ENCODE measurements at places on chromosomes 3 and 15.

- H3K4me3 ChIP-seq, result no peak overlapping the region
- no peaks in the 10 kb centered on the region for H3K27me3 ChIP-seq
- H3K36me3 ChIP-seq, result no peaks in the 10 kb centered on the region
- H3K27ac ChIP-seq, result no peak overlapping the region
- no peaks in the 10 kb centered on the region for H3K4me1 ChIP-seq
These were observed 84.7 kb downstream of the FGF12 start for GRCh38 chr3:192642651-192643050.

DNA sequence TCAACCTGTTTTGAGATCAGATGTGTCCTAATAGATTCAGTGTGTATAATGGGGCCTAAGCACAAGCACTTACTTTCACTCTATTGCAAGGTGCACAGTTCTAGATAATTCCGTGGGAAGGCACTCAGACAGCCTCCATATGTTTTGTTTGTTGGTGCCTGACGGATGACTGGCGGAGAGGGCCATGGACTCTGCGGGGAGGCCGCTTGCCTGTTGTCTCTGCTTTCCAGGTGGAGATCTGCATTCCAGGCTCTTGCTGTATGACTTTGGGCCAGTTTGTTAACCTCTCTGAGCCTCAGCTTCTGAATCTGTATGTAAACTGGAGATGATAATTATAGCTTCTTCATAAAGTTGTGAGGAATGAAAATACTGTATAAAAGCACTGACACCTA is 1.5 kb downstream of the IRAK2 start:
- no peaks in the 10 kb centered on the region for H3K27me3 ChIP-seq
- no peak overlapping the region for H3K27ac ChIP-seq
- no peaks in the 10 kb centered on the region for H3K4me1 ChIP-seq
- H3K36me3 ChIP-seq, result no peaks in the 10 kb centered on the region

- H3K4me3 ChIP-seq, result no peak overlapping the region
- peak overlapping the region; percentile 90 for H3K27ac ChIP-seq
- H3K4me1 ChIP-seq, result peaks cover 24% of the 10 kb centered on the region
- H3K27me3 ChIP-seq, result no peaks in the 10 kb centered on the region
- H3K36me3 ChIP-seq, result no peaks in the 10 kb centered on the region
These were observed 81.4 kb downstream of the TM4SF4 start for GRCh38 chr3:149555927-149556326.

- no peak within 1 kb of the TSS for H3K27ac ChIP-seq
- H3K4me1 ChIP-seq, result peaks cover 13% of the 10 kb centered on the region
- peak within 1 kb of the TSS; percentile 60 for H3K4me3 ChIP-seq
These were observed at the start of gene CACNA2D3 for GRCh38 chr3:54122324-54123002. TSS of gene CACNA2D3 (plus strand) at chr3:54122552.

- no peaks in the 10 kb centered on the region for H3K4me1 ChIP-seq
- H3K4me3 ChIP-seq, result no peak overlapping the region
- H3K27me3 ChIP-seq, result no peaks in the 10 kb centered on the region
- H3K27ac ChIP-seq, result no peak overlapping the region
- no peak for DNase-seq
These were observed 278.7 kb upstream of the MANF start for GRCh38 chr3:51106242-51106876.

GRCh38 chr3:109728861-109729494 is 391.6 kb upstream of the DPPA4 start:
- H3K27ac ChIP-seq, result no peak overlapping the region
- H3K36me3 ChIP-seq, result no peaks in the 10 kb centered on the region
- H3K4me1 ChIP-seq, result no peaks in the 10 kb centered on the region
- no peaks in the 10 kb centered on the region for H3K27me3 ChIP-seq
- no peak overlapping the region for H3K4me3 ChIP-seq
- no peak for DNase-seq

- H3K36me3 ChIP-seq, result no peaks in the 10 kb centered on the region
- no peak overlapping the region for H3K27ac ChIP-seq
- no peak overlapping the region for H3K4me3 ChIP-seq
- no peak for DNase-seq
- H3K4me1 ChIP-seq, result no peaks in the 10 kb centered on the region
These were observed 124.1 kb downstream of the ETFA start for GRCh38 chr15:76187163-76187562.

GRCh38 chr3:114272271-114272670 is 21.6 kb upstream of the TIGIT start:
- no peak overlapping the region for H3K27ac ChIP-seq
- DNase-seq, result no peak
- H3K4me3 ChIP-seq, result no peak overlapping the region
- no peaks in the 10 kb centered on the region for H3K4me1 ChIP-seq
- no peaks in the 10 kb centered on the region for H3K27me3 ChIP-seq

- H3K27me3 ChIP-seq, result no peaks in the 10 kb centered on the region
- H3K27ac ChIP-seq, result no peak overlapping the region
- peak; percentile 60 for DNase-seq
These were observed 66.1 kb downstream of the RPN1 start for GRCh38 chr3:128584412-128585020.

DNA sequence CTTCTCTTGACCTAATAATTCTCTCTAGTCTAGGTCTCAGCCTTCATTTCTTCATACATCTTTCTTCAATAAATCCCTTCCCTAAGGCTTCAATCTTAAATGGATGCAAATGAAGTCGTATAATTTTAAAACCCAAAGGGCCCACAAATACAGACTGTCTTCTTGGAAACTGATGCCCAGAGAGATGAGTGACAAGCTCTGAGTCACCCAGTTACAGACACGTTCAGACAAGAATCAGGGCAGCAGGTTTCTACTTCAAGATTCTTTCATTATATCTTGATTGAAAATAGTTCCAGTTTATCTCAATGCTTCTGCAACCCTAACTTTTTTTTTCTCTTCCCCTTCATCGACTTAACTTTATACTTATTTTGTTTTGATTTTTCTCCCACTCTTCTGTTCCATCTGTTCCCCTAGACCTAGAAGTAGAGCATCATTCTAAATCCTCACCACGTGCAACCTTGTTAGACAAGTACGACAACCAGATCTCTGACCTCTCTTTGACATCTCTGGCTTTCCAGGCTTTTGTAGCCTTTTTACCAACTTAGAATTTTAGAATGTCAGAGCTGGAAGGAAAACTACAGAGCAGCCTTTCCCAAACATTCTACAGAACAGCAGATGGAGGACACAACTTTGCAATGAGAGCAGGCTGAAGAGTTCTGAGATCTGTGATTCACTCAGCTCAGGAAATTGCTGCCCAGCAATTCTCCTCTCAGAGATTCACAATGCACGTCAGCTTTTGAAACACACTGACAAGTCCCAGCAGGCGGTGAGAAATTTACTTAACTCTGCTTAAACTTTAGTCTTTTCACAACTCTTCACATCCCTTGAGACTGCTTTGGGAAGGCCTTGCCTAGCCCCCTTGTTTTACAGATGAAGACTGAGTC is 25.3 kb downstream of the NCEH1 start:
- no peaks in the 10 kb centered on the region for H3K4me1 ChIP-seq
- no peak overlapping the region for H3K4me3 ChIP-seq
- no peak overlapping the region for H3K27ac ChIP-seq
- no peaks in the 10 kb centered on the region for H3K36me3 ChIP-seq

DNA sequence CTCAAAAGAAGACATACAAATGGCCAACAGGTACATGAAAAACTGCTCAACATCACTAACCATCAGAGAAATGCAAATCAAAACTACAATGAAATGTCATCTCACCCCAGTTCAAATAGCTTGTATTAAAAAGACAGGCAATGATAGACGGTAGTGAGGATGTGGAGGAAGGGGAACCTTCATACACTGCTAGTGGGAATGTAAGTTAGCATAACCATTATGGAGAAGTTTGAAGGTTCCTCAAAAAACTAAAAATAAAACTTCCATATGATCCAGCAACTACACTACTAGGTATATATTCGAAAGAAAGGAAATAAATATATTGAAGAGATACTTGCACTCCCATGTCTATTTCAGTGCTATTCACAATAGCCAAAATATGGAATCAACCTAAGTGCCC is 62.8 kb upstream of the PPARG start:
- no peaks in the 10 kb centered on the region for H3K27me3 ChIP-seq
- no peaks in the 10 kb centered on the region for H3K36me3 ChIP-seq
- DNase-seq, result no peak

GRCh38 chr15:38066612-38067011 is 132.2 kb downstream of the TMCO5A start:
- H3K36me3 ChIP-seq, result no peaks in the 10 kb centered on the region
- no peak overlapping the region for H3K27ac ChIP-seq
- no peaks in the 10 kb centered on the region for H3K27me3 ChIP-seq
- no peak overlapping the region for H3K4me3 ChIP-seq

GRCh38 chr3:150925751-150926201 is 20.5 kb upstream of the MINDY4B start:
- H3K4me3 ChIP-seq, result peak overlapping the region; percentile 23
- no peak for DNase-seq
- no peak overlapping the region for H3K27ac ChIP-seq
- H3K4me1 ChIP-seq, result no peaks in the 10 kb centered on the region
- no peaks in the 10 kb centered on the region for H3K36me3 ChIP-seq
- peaks cover 3% of the 10 kb centered on the region for H3K27me3 ChIP-seq

DNA sequence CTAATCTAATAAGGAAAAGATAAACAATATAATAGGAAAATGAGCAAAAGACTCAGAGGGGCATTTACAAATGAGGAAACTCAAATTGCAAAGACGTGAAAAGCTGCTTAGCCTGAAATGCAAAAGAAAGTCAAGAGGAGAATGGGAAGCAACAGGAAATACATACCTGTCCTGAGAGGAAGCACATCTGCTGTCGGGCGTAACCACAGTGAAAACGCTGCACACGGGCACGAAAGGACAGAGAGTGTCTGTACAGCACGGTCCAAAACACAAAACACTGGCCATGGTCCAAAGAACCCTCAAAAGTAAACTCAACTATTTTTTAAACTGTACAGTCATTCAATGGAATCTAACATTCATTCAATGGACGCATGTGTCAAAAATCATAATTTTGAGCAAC is 100.6 kb downstream of the CHSY1 start:
- no peak overlapping the region for H3K27ac ChIP-seq
- no peaks in the 10 kb centered on the region for H3K36me3 ChIP-seq
- no peaks in the 10 kb centered on the region for H3K4me1 ChIP-seq
- peak; percentile 7 for DNase-seq
- H3K4me3 ChIP-seq, result no peak overlapping the region

DNA sequence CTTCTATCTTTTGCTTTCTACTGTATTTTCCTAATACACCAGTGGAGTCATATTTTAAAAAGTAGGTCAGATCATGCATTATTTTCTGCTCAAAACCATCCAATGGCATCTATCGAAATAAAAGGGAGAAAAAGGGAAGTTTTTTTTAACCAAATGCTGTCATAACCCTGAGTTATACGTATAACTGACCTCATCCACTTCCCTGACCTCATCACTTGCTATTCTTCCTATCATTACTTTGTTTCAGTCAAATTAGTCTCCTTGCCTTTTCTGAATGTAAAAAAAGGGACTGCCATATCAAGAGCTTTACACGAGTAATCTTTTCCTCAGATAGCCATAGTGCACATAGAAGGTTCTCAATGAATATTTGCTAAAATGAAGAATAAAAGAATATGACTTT is 1383.6 kb downstream of the ZPLD1 start:
- no peaks in the 10 kb centered on the region for H3K27me3 ChIP-seq
- H3K4me1 ChIP-seq, result no peaks in the 10 kb centered on the region
- no peak overlapping the region for H3K27ac ChIP-seq

DNA sequence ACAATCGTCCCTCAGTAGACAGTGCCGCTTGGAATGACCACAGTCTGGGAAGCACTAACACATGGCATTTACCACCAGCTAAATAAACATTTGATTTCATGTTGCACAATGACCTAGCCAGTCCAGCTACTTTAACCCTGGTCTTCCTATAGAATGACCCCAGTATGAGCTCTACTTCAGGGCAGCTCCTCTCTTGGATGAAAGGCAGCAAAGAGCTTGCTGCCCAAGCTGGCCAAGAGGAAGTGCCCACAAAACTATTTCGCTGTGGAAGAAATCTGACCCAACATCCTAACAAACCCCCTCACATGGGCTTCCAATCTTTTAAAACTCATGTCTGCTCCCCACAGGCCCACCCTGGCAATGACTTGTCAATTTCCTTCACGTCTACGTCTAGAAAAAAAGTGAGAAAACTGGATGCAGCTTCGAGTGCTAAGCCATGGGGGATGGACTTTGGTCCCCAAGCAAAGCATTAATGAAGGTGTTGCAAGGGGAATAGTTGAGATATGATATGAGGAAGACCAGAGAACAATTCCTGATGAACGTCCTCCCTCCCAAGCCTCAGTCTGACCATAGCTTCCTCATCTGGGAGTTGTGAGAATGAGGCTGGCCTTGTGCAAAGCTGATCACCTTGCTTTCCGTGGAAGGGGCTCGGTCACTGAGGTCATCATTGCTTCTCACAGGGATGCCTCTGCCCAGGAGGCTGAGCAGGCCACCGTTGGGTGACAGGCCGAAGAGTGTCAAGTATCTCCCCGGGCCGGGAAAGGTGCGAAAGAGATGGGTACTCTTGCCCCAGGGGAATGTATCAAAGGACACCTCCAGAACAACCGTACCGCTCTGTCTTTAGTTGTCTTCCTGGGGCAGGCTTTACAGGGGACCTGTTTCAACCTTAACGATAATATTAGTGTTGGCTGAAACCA is 964 bp downstream of the SLC25A20 start:
- H3K36me3 ChIP-seq, result no peaks in the 10 kb centered on the region
- peak overlapping the region; percentile 81 for H3K4me3 ChIP-seq
- H3K27ac ChIP-seq, result peak overlapping the region; percentile 76
- DNase-seq, result no peak
- H3K27me3 ChIP-seq, result no peaks in the 10 kb centered on the region

- no peaks in the 10 kb centered on the region for H3K36me3 ChIP-seq
- DNase-seq, result no peak
These were observed 25.5 kb downstream of the EIF2AK4 start for GRCh38 chr15:39959411-39959810.

GRCh38 chr15:69474846-69475455 is 22.3 kb downstream of the RPLP1 start:
- H3K4me1 ChIP-seq, result no peaks in the 10 kb centered on the region
- peak; percentile 18 for DNase-seq
- H3K4me3 ChIP-seq, result no peak overlapping the region
- H3K27me3 ChIP-seq, result no peaks in the 10 kb centered on the region

- no peaks in the 10 kb centered on the region for H3K27me3 ChIP-seq
- H3K36me3 ChIP-seq, result no peaks in the 10 kb centered on the region
- H3K4me1 ChIP-seq, result no peaks in the 10 kb centered on the region
- no peak for DNase-seq
- no peak overlapping the region for H3K4me3 ChIP-seq
These were observed 195.9 kb downstream of the SLCO3A1 start for GRCh38 chr15:92049290-92049989.

- no peaks in the 10 kb centered on the region for H3K36me3 ChIP-seq
- no peaks in the 10 kb centered on the region for H3K27me3 ChIP-seq
- DNase-seq, result no peak
These were observed 15.4 kb downstream of the IREB2 start for GRCh38 chr15:78453447-78453846.

GRCh38 chr15:99361545-99362185 is 110.4 kb downstream of the LRRC28 start:
- H3K27ac ChIP-seq, result no peak overlapping the region
- H3K36me3 ChIP-seq, result no peaks in the 10 kb centered on the region
- DNase-seq, result no peak
- no peaks in the 10 kb centered on the region for H3K4me1 ChIP-seq

Data from breast epithelium (tissue), 4 donors.